Spleen (tissue), 13 donors: ENCODE measurements at places on chromosomes 3 and 15. TPM values are rescaled to one million over a fixed set of nuclear protein-coding genes. Genes with fewer than 3 reads are reported as not detected.

- no peak overlapping the region for H3K4me3 ChIP-seq
- DNase-seq, result no peak
- no peaks in the 10 kb centered on the region for H3K36me3 ChIP-seq
- no peaks in the 10 kb centered on the region for H3K27me3 ChIP-seq
These were observed 329.0 kb upstream of the SEMA6D start for GRCh38 chr15:47388299-47388698.

GRCh38 chr15:66936109-66936860 lies 129.1 kb upstream of the SMAD3 start:
- no peaks in the 10 kb centered on the region for H3K27me3 ChIP-seq
- no peak overlapping the region for H3K27ac ChIP-seq
- no peaks in the 10 kb centered on the region for H3K36me3 ChIP-seq
- DNase-seq, result no peak
- peaks cover 12% of the 10 kb centered on the region for H3K4me1 ChIP-seq

- no peaks in the 10 kb centered on the region for H3K27me3 ChIP-seq
- no peak for DNase-seq
- H3K36me3 ChIP-seq, result peaks cover 24% of the 10 kb centered on the region
- no peak overlapping the region for H3K4me3 ChIP-seq
- H3K4me1 ChIP-seq, result peaks cover 57% of the 10 kb centered on the region
These were observed 6.8 kb downstream of the FYCO1 start for GRCh38 chr3:45988804-45989203.

Gene GABRA5
- not detected for total RNA-seq

Gene IL17RC
- 23.4 TPM for total RNA-seq
